ENCODE measurements at places on chromosomes 3 and 15.

DNA sequence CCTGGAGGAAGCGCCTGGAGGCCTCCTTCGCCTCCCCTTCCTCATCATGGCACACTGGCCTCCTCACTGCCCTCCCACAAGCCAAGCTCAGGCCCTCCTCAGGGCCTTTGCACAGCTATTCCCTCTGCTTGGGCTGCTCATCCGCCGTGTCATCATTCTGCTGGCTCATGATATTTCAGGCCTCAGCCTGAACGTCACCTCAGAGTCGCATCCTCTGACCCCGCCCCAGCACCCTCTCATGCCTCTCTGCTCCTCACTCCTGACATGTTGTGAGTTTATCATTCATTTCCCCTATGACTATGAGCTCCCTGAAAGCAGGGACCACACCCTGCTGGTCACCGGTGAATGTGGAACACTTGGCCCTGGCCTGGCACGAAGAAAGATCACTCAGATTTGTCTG is 20.7 kb upstream of the POC1A start:
- no peak for DNase-seq

GRCh38 chr3:193297421-193297820 is 56.4 kb downstream of the PLAAT1 start:
- DNase-seq = no peak

DNA sequence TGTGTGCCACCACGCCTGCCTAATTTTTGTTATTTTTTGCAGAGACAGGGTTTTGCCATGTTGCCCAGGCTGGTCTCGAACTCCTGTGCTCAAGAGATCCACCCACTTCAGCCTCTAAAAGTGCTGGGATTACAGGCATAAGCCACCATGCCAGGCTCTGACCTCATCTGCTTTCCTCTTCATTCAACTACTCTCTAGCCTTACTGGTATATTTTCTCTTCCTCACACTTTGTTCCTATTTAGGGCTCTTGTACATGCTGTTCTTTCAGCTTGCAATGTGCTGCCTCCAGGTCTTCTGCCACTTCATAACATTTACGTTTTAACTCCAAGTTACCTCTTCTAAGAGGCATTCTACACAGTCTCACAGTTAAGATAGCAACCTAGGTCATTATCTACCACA is 34.9 kb downstream of the PIK3CB start:
- DNase-seq = no peak

- no peak for DNase-seq
Observed at GRCh38 chr15:43449981-43450380, 43.0 kb downstream of the TP53BP1 start.

- DNase-seq = no peak
Observed at GRCh38 chr3:129596194-129597086, 10.0 kb downstream of the PLXND1 start.

DNA sequence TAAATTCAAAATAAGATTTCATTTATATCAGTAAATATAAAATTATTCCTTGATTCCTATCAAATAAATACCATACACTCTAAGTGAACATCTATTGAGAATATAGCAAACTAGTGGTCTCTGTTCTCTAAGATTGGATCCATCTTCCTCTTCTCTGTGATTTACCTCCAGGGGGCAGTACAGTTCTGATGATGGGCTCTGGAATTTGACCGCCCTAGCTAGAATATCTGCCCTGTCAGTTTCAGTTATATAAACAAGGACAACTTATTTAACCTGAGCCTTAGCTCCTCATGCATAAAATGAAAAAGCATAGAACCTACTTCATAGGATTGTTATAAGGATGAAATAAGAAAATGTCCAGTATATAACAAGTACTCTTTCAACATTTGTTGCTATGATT is 171.1 kb upstream of the CCDC54 start:
- no peak for DNase-seq

DNA sequence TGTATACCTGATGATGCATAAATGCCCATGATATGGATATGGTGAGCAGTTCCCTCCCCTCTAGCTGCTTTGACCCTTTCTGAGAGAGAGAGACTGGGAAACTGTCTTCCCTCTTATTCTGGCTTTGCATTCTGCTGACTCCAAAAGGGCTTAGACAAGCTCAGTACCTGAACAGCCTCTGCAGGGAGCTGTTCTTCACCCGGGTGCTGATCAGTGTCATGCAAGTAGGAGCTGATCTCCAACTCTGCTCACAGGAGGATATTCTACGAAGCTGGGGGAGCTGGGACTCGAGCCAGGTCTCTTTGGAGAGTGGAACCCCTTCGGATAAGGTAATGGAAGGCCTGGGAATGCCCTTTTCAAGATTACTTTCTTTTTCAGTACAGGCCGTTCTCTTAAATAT is 237.1 kb downstream of the RYR3 start:
- DNase-seq = no peak

DNA sequence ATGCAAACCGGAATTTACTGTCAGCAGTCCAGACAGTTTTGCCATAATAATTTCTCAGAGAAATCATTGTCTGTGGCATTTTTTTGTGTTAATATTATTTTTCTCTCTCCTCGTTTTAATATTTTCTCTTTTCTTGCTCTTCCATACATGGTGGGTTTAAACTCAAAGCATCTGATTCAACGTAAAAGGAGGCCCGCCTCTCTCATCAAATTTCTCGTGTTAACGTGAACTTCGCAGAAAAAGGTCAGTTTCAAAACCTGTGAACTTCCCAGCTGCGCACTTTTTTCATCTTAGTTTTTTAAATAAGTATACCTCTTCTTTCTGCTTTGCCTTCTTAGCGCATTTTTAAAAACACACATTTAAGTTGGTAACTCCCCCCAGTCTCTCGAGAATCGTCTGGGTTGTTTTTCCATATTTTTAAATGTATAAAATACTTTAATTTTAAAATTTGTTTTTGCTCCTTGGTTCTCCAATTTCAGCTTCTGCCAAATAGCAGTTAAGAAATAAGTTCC is 9.1 kb downstream of the SHOX2 start:
- no peak for DNase-seq

DNA sequence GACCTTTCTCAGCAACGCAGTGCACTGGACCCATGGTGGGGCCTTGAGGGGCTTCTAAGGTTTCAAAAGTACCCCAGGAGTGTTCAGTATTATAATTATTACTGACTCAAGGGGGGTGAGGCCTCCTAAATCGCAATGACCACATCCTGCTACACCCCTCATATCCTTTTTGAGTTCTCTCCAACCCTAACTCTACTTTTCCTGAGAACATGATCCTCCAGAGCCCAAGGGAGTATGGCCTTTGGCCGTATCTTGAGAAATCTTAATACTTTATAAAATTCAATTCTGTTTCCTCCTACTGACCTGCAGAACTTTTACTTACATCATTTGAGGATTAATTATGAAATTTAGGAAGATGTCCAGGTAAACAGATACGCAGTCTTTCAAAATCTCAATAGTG is 30.4 kb upstream of the RARRES1 start:
- no peak for DNase-seq

- no peak for DNase-seq
Observed at GRCh38 chr3:62228467-62228866, 144.9 kb downstream of the FEZF2 start.

DNA sequence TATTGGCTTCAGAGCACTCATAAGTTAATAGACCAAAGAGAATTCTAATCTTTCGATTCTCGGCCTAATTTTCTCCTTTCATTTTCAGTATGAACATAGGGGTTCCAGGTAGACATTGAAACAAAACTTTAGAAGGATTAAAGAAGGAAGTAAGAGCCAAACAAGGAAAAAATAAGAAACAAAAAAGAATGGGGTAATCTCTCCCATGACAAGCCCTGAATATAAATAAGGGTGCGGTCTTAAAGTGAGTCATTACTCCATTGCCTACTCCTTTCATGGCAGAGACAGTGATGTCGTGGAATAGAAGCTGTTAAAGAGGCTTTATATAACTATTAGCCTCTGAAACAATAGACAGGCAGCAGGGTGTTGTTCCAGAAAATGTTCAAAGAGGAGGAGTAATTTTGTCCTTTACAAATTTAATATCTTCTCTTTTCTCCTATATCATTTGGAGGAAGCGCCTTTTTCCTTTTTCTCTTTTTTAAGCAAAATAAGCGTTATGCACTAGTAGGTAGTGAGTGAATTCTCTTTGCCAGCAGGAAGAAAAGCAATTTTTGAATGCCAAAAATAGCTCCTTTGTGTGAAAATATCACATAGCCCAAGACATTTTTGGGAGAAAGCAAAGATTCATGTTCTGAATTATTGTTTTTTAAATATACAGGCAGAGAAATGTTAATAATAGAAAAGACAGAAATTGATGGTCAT is 607.9 kb upstream of the KCNMB2 start:
- no peak for DNase-seq

GRCh38 chr15:31300208-31300661 is 26.4 kb upstream of the KLF13 start:
- no peak for DNase-seq

DNA sequence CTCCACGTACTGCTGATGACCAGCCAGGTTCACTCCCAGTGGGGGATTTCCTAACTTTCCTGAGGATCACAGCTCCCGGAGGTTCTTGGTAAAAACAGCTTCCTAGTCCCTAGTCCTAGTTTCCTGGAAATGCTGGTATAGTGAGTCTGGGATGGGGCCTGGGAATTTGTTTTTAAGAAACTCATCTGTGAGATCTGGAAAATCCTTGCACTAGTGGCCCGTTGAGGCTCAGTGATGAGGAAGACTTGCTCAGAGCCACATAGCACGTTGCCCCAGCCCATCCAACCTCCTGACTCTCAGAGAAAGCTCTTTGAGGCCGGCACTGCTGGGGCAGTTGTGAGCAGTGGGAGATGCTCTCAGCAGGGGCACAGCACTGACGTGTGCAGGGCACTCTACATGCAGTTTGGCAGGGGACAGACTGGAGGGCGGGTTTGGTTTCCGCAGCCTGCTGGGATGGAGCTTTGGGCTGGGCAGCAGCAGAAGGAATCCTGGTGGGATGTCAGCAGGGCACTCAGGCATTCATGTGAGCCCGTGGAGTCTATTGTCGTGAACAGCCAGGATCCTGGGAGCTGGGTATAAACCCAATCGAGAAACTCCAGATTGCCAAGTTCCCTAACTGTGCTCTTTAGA is 31.6 kb downstream of the SAXO2 start:
- no peak for DNase-seq

- DNase-seq = no peak
Observed at GRCh38 chr3:31833391-31834190, 147.5 kb downstream of the OSBPL10 start.

GRCh38 chr15:101359365-101359947 is 64.4 kb upstream of the SNRPA1 start:
- DNase-seq = no peak

DNA sequence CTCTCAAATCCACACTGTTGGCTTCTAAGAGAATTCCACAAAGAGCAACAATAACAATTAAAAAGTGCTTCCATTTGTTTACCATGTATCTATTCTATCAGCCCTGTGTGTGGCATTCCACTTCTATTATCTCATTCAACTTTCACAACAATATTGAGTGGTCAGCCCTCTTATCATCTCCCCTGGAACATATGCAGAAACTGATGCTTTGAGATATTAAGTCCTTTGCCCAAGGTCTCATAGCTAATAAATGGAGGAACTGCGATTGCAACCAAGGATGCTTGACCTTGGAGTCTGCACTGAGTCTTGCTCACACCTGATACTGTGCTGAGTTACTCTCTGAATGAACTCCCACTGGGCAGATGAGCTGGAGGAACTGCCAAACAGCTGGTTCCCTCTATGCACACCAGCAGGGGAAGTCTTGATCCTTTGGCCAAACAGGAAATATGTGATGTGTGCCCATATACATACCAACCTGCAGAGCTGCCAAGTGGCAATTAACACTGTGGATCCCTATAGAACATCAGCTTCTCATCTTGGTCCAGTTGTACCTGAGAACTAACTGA is 144.7 kb upstream of the WNT5A start:
- DNase-seq = no peak

DNA sequence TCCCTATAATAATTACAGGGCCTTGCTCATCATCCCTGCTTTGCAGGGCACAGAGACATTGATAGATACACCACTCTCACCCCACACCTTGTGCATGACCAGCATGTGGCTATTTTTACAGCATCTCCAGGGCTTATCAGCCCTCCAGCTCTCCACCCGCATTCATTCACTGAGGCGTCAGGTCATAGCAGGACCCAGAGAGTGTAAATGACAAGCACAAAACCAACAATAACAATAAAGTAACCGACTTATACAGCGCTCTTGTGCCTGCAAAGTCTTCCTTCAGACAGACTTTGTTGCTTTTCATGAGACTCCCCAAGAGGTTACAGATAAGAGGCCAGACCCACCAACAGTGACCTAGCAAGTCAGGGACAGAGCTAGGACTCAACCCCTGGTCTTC is 80.7 kb downstream of the TLE3 start:
- no peak for DNase-seq

- DNase-seq = no peak
Observed at GRCh38 chr3:165210132-165210531, 13.9 kb upstream of the SLITRK3 start.

DNA sequence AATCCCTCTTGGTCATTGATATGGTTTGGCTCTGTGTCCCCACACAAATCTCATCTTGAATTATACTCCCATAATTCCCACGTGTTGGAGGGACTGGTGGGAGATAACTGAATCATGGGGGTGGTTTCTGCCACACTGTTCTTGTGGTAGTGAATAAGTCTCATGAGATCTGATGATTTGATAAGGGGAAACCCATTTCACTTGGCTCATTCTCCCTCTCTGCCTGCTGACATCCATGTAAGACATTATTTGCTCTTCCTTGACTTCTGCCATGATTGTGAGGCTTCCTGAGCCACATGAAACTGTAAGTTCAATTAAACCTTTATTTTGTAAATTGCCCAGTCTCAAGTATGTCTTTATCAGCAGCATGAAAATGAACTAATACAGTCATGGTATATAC is 106.9 kb upstream of the UBP1 start:
- no peak for DNase-seq

- no peak for DNase-seq
Observed at GRCh38 chr3:141401095-141401494, 32.8 kb downstream of the ZBTB38 start.

- no peak for DNase-seq
Observed at GRCh38 chr3:64728994-64729393, 41.2 kb upstream of the ADAMTS9 start.

- no peak for DNase-seq
Observed at GRCh38 chr15:96064351-96064756, 266.1 kb upstream of the NR2F2 start.

- no peak for DNase-seq
Observed at GRCh38 chr3:127377801-127378655, 90.2 kb upstream of the PRR20G start.

- no peak for DNase-seq
Observed at GRCh38 chr3:140370686-140371085, 307.2 kb upstream of the TRIM42 start.

- DNase-seq = no peak
Observed at GRCh38 chr3:72448375-72448823, 399.8 kb downstream of the SHQ1 start.

- DNase-seq = no peak
Observed at GRCh38 chr15:75864213-75865059, 21.2 kb downstream of the UBE2Q2 start.

DNA sequence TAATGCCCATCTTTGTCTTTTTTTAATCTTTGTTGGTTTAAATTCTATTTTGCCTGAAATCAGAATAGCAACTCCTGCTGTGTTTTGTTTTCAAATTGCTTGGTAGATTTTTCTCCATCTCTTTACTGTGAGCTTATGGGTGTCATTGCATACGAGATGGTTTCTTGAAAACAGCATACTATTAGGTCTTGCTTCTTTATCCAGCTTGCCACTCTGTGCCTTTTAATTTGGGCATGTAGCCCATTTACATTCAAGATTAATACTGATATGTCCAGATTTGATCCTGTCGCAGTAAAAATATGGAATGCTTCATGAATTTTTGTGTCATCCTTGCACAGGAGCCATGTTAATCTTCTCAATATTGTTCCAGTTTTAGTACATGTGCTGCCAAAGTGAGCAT is 316.6 kb downstream of the CGGBP1 start:
- no peak for DNase-seq

GRCh38 chr3:42653560-42654330 is at the start of gene ZBTB47:
ZBTB47 (plus strand) TSS chr3:42653697; CDS start chr3:42658356, 4,659 bp downstream.
- no peak for DNase-seq
